ENCODE measurements at places on chromosomes 6 and 20. TPM values are rescaled to one million over a fixed set of nuclear protein-coding genes. Genes with fewer than 3 reads are reported as not detected.

The SLC35F1 gene
- 1.9 TPM for polyA plus RNA-seq

The GTF3C6 gene
- polyA plus RNA-seq, result 76.9 TPM

The CASS4 gene
- polyA plus RNA-seq, result 0.20 TPM

DNA sequence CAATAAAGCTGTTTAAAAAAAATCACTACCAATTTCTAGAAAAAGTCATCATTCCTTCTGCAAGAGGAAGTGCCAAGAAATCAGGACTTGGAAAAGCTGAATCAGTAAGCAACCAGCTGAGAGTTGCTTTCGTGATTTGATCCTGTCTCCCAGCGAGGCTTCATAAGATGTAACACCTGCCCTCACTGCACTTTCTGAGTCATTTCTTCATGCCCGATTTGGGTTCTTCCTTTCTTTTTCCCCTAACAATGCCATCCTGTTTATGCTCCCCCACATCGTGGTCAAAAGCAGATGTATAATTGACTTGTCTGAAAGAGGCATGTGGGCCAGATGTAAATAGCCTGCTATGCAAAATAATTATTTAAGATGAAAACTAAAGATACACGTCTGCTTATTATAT lies 52.1 kb downstream of the RIPOR2 start:
- DNase-seq, result no peak
- no peak overlapping the region for H3K4me3 ChIP-seq
- H3K36me3 ChIP-seq, result no peaks in the 10 kb centered on the region
- no peaks in the 10 kb centered on the region for H3K27me3 ChIP-seq
- no peaks in the 10 kb centered on the region for H3K4me1 ChIP-seq
- no peak overlapping the region for H3K27ac ChIP-seq

- no peaks in the 10 kb centered on the region for H3K27me3 ChIP-seq
- H3K27ac ChIP-seq, result no peak overlapping the region
Measured at GRCh38 chr20:2253256-2253655, 42.5 kb upstream of the TGM3 start.

- DNase-seq, result no peak
- H3K36me3 ChIP-seq, result no peaks in the 10 kb centered on the region
- H3K4me3 ChIP-seq, result no peak overlapping the region
Measured at GRCh38 chr20:39124064-39124463, 161.9 kb downstream of the DHX35 start.

DNA sequence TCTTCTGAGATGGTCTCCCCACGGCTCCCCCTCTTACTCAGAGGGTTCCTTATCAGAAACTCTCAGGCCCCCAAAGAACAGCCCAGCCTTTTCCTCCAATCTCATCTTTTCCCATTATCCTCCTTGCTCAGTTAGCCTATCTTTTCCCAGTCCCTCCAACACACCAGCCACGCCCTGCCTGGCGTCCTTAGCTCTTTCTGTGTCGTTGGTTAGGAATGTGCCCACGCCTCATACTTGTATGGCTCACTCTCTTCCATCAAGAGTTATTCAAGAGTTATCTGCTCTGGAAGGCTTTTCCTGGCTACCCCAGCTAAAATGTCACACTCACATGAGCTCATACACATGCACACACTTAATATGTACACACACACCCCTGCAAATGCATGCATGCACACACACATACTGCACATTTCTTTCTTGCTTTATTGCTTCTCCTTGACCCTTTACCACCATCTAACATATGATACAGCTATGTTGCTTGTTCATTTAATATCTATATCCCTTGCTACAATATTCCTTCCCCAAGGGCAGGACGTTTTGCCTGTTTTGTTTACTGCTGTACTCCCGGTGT lies 37.6 kb downstream of the SLC2A10 start:
- no peak for DNase-seq
- H3K4me1 ChIP-seq, result no peaks in the 10 kb centered on the region
- no peaks in the 10 kb centered on the region for H3K27me3 ChIP-seq
- H3K4me3 ChIP-seq, result no peak overlapping the region
- H3K36me3 ChIP-seq, result no peaks in the 10 kb centered on the region
- no peak overlapping the region for H3K27ac ChIP-seq

- DNase-seq, result no peak
- H3K4me1 ChIP-seq, result no peaks in the 10 kb centered on the region
- H3K27me3 ChIP-seq, result no peaks in the 10 kb centered on the region
- H3K36me3 ChIP-seq, result no peaks in the 10 kb centered on the region
- H3K27ac ChIP-seq, result no peak overlapping the region
- no peak overlapping the region for H3K4me3 ChIP-seq
Measured at GRCh38 chr6:45184937-45185336, 143.2 kb upstream of the RUNX2 start.

GRCh38 chr6:131791476-131791875 lies 16.3 kb upstream of the ENPP1 start:
- H3K27ac ChIP-seq, result no peak overlapping the region
- DNase-seq, result no peak
- H3K4me3 ChIP-seq, result no peak overlapping the region
- no peaks in the 10 kb centered on the region for H3K27me3 ChIP-seq

- DNase-seq, result no peak
- no peaks in the 10 kb centered on the region for H3K27me3 ChIP-seq
- H3K4me1 ChIP-seq, result no peaks in the 10 kb centered on the region
- H3K27ac ChIP-seq, result no peak overlapping the region
- H3K36me3 ChIP-seq, result no peaks in the 10 kb centered on the region
Measured at GRCh38 chr6:70841112-70841511, 115.7 kb downstream of the B3GAT2 start.
